ENCODE measurements at places on chromosomes 4 and X. TPM values are rescaled to one million over a fixed set of nuclear protein-coding genes. Genes with fewer than 3 reads are reported as not detected.

The CFAP99 gene
- not detected for total RNA-seq

The TMPRSS11A gene
- total RNA-seq: not detected

DNA sequence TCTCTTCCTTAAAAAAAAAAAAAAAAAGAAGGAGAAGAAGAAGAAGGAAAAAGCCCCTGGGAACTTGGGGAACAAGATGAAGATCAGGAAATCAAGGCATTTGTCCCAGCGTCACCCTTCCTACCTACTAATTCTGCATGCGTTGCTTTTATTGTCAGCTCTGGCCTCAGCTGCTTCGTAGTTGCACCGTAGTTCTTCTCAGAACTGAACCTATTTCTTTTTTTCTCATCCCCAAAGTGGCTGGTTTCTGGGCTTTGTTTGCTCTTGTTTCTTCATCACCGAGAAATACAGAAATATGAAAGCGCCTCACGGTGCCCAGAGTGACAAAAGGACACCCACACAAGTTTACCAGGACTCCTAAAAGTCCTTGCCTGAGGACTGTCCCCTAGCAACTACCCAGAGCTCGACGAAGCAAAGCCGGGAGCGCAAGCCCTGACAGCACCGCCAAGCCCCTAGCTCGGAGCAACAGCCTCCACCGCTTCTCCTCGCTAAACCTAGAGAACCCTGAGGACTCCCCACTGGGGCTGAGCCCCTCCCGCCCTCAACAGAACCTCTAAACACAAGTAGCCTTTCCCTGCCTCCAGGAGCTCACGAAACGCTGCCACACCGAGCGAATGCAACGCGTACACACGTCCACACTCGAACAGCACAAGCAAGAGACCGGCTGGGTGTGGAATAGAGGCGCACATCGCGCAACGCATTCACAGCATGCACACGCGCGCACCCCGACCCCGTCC is 710 bp downstream of the PRKG2 start:
- H3K4me3 ChIP-seq: no peak overlapping the region
- peaks cover 16% of the 10 kb centered on the region for H3K27me3 ChIP-seq
- H3K36me3 ChIP-seq: peaks cover 13% of the 10 kb centered on the region
- peak; percentile 51 for DNase-seq
- no peak overlapping the region for H3K27ac ChIP-seq

- peaks cover 26% of the 10 kb centered on the region for H3K4me1 ChIP-seq
- no peak for DNase-seq
- H3K4me3 ChIP-seq: peak overlapping the region; percentile 69
These were observed 23.9 kb downstream of the WDR1 start for GRCh38 chr4:10092481-10093270.

Measured in glutamatergic neuron (in vitro differentiated cells).